Smooth muscle cell of the umbilical artery (primary cell): ENCODE measurements at places on chromosomes 4 and X. TPM values are rescaled to one million over a fixed set of nuclear protein-coding genes. Genes with fewer than 3 reads are reported as not detected.

FHDC1 gene
- total RNA-seq: 0.28 and 0.30 TPM in 2 replicates

TKTL2 gene
- total RNA-seq: not detected in 2 replicates

CSAG3 gene
- total RNA-seq: not detected in 2 replicates

CC2D2A gene
- total RNA-seq: 17.8 and 19.7 TPM in 2 replicates

XAGE2 gene
- total RNA-seq: not detected in 2 replicates

PLAC1 gene
- total RNA-seq: 1.2 and 2.1 TPM in 2 replicates

WDFY3 gene
- 62.7 and 99.5 TPM in 2 replicates for total RNA-seq

GATA1 gene
- total RNA-seq: not detected in 2 replicates

SMR3B gene
- total RNA-seq: not detected in 2 replicates

FAM9B gene
- total RNA-seq: not detected in 2 replicates

JADE3 gene
- 6.2 and 7.2 TPM in 2 replicates for total RNA-seq

AIFM1 gene
- 18.1 and 23.7 TPM in 2 replicates for total RNA-seq

CT45A5 gene
- total RNA-seq: not detected in 2 replicates

MND1 gene
- 1.8 and 3.0 TPM in 2 replicates for total RNA-seq

GAGE2A gene
- total RNA-seq: not detected in 2 replicates

TMSB15A gene
- total RNA-seq: 2.4 and 6.9 TPM in 2 replicates

TLR3 gene
- total RNA-seq: 2.1 TPM in 2 replicates

BGN gene
- 34.1 and 66.8 TPM in 2 replicates for total RNA-seq

LARP7 gene
- 25.2 and 26.0 TPM in 2 replicates for total RNA-seq

NFXL1 gene
- total RNA-seq: 7.7 and 14.0 TPM in 2 replicates
